B cell (primary cell): ENCODE measurements at places on chromosomes 1 and 21.

DNA sequence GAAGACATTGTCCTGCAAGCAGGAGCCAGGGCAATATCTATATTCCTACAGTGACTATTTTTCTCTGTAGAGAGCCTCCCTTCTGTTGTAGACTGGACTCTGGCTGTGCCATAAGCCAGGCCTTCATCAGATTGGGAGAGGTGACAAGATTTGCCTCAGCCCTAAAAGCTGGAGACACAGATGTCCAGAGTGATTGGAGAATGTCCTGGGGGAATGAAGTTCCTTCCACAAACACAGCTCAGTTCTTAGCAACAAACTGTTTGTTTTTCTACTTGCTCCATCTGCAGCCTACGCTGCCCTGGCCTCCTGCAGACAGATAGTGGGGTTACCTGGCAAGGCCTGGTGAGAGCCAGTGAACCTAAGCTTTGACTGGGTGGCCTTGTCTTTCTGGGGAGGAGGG lies 29.9 kb upstream of the SNX27 start:
- DNase-seq = no peak

- DNase-seq = no peak
Measured at GRCh38 chr1:28197682-28198415, 21.4 kb upstream of the PTAFR start.

- no peak for DNase-seq
Measured at GRCh38 chr1:179818260-179818659, 59.3 kb downstream of the TOR1AIP2 start.

- DNase-seq = no peak
Measured at GRCh38 chr1:25006770-25007169, 76.7 kb upstream of the RUNX3 start.
